ENCODE measurements at places on chromosomes 12 and 14.

DNA sequence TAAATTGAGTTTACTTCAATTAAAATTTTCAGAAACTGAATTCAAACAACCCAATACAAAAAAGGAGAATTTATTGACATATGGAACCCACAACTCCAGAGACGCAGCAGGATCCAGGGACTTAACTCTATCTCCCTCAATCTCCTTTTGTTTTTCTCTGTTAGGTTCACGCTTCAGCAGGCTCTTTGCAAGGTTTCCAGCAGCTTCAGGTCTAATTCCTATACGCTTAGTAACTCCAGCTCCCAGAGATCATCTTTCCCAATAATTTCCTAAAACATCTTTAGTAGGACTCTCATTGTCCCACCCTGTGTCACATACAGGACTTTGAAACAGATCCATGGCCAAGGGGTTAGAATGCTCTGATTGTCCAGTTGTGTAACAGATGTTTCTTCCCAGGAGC is 175.2 kb downstream of the RMST start:
- DNase-seq = no peak

DNA sequence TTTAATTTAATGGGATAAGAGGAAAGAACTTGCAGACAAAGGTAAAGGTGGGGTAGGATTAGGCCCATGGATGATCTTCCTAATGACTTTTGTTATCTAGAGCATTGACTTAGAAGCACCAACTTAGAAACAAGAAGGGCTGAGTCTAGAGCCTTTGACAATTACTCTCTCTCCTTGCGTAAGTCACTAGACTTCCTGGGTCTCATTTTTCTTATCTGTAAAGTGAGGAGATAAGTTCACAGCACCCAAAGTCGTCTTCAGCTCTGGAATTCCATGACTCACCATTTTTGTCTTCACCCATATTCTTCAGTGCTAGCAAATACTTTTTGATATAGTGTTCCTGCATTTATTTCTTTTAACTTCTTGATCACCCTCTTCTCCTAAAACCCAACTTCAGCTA is 75.7 kb downstream of the SSPN start:
- no peak for DNase-seq

DNA sequence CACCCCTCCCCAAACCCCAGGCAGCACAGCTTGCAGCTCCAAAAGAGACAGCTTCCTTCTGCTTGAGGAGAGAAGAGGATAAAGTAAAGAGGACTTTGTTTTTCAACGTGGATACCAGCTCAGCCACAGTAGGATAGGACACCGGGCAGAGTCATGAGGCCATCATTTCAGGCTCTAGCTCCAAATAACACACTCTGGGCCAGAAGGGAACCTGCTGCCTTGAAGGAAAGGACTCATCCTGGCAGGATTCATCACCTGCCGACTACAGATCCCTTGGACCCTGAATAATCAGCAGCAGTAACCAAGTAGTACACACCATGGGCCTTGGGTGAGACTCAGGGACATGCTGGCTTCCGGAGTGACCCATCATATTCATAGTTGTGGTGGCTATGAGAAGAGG is 10.4 kb upstream of the CKAP4 start:
- peak; percentile 61 for DNase-seq

GRCh38 chr12:47303207-47303606 is 223.4 kb upstream of the AMIGO2 start:
- no peak for DNase-seq
